Effector memory CD8-positive, alpha-beta T cell (primary cell): ENCODE measurements at places on chromosomes 13 and 19.
A peak's percentile ranks its signal among the peaks of the same experiment; 100 is the strongest.

GRCh38 chr13:74761801-74762757 lies 627.9 kb upstream of the KLF12 start:
- no peak for DNase-seq

- no peak for DNase-seq
These were observed at the start of gene SIGLEC6 for GRCh38 chr19:51531349-51532315. TSS of gene SIGLEC6 (minus strand) at chr19:51531670. CDS start at chr19:51531648, 22 bp downstream.

DNA sequence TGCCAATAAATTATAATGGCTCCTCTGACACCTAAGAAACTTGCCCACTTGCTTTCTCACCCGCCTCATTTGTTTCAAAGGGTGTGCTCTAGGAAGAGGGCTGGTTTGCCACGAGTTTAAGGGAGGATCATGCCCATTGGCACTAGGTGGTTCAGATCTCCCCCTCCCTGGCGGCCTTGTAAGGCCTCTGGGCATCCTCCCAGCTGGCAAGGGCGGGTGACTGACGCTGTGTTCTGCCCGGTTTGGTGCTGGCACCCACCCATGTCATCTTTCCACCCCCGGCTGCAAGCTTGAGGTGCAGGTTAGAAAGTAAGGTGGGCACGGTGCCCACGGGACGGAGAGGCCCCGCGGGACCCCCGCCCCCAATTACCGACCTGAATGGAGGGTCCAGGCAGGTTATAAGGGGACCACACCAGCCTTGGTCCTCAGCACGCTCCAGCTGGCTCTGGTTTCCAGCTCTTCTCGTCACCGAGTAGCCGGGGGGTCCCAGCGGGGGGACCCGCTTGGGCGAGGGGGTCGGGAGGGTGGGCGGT lies 90.4 kb downstream of the PTPRS start:
- DNase-seq = no peak

- DNase-seq = no peak
These were observed 1.0 kb downstream of the KLK11 start for GRCh38 chr19:51025401-51025800.

GRCh38 chr13:60114499-60115028 lies 49.2 kb downstream of the DIAPH3 start:
- no peak for DNase-seq

- DNase-seq = no peak
These were observed 21.0 kb upstream of the GDF15 start for GRCh38 chr19:18364826-18365528.

DNA sequence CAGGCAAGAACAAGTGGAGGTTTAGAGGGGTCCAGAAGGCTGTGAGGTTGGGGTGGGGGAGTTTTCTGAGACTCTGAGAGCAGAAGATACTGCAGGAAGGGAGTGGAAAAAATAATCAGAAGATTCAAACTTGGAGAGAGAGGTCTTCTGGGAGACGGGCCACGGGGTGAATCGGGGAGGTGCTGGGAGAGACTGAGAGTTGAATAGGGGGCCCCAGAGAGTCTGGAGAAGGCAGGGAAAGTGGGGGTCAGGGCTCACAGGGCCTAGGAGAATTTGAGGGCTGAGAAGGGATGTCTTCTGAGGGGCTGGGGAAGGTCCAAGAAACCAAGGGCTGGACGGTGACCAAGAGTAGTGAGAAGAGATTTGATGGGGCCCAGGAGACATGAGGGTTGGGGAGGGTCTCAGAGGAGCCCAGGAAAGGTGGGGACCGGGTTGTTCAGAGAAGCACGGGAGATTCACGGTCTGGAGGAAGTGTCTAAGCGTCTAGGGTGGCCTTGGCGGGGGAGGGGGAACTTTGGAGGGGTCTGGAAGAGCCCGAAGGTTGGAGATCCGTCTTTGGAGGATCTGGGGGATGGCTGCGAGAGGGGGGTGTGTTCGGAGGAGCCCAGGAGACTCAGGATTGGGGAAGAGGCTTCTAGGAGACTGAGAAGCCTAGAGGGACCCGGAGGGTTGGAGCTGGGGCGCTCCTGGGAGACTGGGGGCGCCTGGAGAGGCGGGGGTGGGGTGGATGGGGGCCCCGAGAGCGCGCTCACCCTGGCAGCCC lies 1.5 kb downstream of the KCNC3 start:
- no peak for DNase-seq

- DNase-seq = no peak
These were observed 270.1 kb downstream of the SLITRK5 start for GRCh38 chr13:87941226-87941625.

DNA sequence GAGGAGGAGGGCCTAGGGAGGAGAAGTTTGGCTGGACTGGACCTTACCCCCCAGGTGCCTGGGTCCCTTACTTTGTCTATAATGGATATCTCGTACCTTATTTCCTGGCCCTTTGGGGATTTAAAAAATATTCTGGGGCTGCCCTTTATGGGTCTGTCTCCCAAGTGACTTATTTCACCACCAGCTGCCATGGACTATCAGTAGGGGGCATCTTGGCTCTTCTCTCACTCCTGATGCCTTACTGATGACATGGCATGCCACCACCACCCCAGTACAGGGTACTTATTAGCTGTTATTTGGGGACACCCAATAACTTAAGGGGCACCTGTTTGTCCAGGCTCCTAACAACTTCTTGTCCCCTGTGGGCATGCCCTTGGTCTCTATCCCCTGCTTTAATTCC lies 38.0 kb downstream of the NFIX start:
- DNase-seq = no peak

DNA sequence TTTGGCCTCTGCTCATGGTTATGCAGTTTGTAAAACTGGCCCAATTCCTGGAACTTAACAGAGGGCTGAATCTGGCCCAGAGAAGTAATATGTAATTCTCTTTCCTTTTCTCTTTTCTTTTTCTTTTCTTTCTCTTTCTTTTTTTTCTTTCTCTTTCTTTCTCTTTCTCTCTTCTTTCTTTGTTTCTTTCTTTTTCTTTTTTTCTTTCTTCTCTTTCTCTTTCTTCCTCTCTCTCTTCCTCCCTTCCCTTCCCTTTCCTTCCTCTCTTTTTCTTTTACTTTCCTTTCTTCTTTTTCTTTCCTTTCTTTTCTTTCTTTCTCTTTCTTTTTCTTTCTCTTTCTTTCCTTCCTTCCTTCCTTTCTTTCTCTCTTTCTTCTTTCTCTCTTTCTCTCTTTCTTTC lies 88.8 kb upstream of the SLITRK5 start:
- no peak for DNase-seq

DNA sequence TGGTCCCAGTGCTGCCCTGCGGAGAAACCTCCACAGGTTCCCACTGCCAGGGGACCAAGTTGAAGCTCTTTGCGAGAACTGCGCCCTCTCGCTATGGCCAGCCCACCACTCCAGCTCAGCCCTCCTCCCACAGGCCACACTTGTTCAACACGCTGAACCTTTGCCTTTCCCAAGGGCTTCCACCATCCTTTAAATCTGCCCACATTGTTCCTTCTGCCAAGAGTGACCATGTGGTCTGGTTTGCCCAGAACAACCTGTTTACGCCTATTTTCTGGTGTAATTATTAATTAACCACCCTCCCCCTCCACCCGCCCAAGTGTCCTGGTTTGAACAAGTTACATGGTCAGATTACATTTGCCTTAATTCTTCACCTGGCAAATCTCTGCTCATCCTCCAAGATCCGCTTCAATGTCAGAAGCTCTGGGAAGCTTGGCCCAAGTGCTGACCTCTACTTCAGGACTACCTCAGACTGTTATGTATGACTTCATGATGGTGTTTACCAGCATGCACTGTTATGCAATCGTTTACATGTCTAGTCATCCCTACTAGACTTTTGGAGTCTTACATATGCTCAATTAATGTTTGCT lies 12.0 kb upstream of the USP12 start:
- no peak for DNase-seq

GRCh38 chr13:25067064-25067463 lies 28.9 kb upstream of the PABPC3 start:
- no peak for DNase-seq

GRCh38 chr13:26220575-26220974 lies 1.5 kb downstream of the RNF6 start:
- no peak for DNase-seq

DNA sequence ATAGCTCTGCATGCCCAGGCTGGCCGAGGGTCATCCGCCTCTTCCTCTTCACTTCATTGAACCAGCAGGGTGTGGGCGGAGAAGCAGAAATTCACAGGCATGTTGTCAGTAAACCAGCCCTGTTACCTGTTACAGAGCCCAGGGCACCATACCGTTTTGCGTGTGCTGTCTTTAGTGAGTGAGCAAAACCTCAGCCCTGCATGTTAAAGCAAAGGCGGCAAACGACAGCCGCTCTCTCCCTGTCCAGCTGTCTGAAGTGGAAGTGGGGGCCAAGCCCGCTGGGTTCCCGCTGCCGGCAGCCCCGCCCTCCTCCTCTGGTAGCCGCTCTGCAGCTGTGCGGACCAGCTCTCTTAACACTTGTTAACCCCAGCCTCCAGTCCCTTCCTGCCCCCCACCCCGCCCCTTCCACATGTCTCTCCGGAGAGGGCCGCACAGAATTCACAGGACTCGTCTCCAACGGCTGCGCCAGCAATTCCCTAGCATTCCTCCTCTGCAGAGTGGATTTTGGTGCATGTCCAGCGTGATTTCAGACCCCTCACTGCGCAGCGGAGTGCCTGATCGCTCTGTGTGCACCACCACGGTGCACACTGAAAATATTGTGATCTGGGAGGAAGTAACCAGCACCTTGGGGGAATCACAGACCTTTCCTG lies 12.7 kb downstream of the KLHL26 start:
- DNase-seq = no peak

GRCh38 chr13:44385401-44385800 lies 11.8 kb downstream of the SERP2 start:
- DNase-seq = no peak

- peak; percentile 36 for DNase-seq
These were observed 8.3 kb downstream of the TNFRSF19 start for GRCh38 chr13:23578411-23579071.
